ENCODE measurements at places on chromosomes 13 and 19.

- DNase-seq, result no peak
These were observed 5.8 kb downstream of the PPP6R1 start for GRCh38 chr19:55252760-55253663.

DNA sequence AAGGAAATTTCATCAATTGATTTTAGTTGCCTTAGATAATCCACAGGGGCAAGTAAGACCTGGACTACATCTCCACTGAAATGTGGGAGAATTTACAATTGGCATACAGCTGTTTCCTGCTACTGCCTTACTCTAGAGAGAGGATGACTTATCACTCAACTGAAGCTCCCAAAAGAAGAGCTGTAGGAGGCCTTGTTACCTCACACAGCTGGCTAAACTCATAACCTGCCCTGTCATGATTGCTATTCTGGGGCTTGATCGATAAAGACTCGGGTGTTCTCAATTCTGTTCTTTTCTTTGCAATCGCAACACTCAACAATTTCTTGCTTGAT is 1396.4 kb downstream of the EFNB2 start:
- no peak for DNase-seq

- DNase-seq, result no peak
These were observed 14.9 kb upstream of the ZNF91 start for GRCh38 chr19:23410155-23410554.

- no peak for DNase-seq
These were observed 36.8 kb downstream of the INSR start for GRCh38 chr19:7257148-7258040.

- DNase-seq, result no peak
These were observed 836.9 kb upstream of the PCDH9 start for GRCh38 chr13:68066879-68067513.

DNA sequence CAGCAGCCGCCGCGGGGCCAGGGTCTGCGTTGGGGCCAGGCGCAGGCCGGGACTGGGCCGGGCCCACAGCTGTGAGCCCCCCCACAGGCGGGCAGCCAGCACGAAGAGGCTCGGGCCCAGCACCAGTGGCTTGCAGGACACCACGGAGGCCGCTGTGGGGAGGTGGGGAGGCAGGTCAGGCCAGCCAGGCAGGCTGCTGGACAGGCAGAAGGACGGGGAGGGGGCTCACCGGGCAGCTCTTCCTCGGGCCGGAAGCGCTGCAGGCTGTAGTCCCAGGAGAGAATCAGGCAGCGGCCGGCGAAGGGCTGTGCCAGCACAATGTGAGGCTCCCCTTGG is 8.3 kb downstream of the LGI4 start:
- DNase-seq, result no peak

GRCh38 chr13:50584856-50585580 is 258.5 kb downstream of the DLEU7 start:
- no peak for DNase-seq

DNA sequence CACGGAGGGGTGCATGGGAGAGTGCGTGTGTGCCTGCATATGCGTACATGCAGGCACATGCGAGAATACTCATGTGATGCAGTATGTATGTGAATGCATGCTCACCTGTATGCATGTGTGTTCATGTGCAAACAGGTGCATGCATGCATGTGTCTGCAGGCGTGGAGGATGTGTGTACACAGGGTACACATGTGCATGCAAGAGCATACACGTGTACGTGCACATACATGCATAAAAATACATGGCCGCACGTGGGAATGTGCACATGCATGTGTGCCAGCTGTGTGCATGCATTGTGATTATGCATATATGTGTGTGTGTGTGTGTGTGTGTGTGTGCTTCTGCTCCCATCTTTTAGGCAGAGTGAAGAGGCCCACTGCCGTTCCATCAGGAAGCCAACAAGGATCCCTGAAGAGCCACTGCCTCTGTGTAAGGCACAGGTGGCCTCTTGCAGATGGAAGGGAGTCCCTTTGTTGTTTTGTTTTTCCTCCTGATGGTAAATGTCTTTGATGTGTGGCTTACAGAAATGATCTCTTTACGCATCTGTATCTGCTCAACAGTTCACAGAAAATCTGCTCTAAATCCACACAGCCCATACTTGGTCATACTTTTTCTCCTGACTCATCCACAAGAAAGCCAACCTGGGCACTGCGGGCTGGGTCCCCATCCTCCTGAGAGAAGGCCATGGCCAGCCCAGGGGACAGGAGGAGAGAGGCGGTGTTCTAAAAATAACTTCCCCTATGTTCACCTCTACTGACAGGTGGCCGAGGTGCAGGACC is 50.7 kb downstream of the KLF2 start:
- no peak for DNase-seq

- DNase-seq, result no peak
These were observed 235.9 kb downstream of the TSHZ3 start for GRCh38 chr19:31113293-31113692.

DNA sequence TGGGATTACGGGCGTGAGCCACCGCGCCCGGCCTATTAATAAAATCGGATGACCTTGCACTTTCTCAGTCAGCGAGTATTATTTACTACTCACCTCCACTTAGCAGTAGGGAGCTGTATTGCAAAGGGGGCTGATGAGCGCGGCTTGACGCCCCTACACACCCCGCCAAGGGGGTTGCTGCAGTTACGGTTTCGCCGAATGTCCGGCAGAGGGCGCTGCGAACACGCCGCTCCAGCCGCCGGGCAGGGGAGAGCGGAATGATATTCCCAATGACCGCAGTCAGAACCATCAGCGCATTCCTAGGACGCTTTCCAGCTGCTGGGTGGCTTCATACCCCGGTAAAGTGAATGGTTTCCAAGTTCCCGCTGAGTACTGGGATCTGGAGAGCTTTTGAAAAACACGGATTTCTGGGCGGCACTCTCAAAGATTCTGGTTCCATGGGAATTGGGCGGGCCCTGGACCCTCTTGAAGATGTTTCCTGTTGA is 30.0 kb upstream of the TPT1 start:
- DNase-seq, result peak; percentile 26

DNA sequence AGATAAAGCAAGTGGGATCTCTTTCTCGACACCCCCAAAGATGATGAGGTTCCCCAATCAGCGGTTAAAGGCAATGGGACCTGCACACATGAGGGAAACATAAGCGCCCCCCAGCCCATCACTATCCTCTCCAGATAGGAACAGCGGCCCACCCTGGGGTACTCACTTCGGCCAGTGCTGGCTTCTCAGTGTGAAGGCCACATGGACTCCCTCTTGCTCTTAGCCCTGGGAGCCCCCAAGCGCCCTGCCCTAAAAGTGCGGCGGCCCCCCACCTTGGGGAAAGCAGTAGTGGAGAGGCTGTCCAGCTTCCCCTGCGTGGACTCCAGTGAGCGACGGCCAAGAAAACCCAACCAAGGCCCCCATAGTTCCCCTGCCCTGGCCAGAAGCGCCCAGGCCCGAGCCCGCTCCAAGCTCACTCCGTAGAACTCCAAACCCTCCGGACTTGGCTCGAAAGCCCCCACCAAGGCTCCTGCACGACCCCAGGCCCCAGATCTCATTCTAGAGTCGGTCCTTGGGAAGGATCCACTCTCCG is 1.0 kb downstream of the CACNA1A start:
- no peak for DNase-seq

- no peak for DNase-seq
These were observed 37.9 kb upstream of the ATP11A start for GRCh38 chr13:112651750-112652511.

GRCh38 chr19:48171710-48172109 is 1.2 kb downstream of the ZSWIM9 start:
- DNase-seq, result no peak

DNA sequence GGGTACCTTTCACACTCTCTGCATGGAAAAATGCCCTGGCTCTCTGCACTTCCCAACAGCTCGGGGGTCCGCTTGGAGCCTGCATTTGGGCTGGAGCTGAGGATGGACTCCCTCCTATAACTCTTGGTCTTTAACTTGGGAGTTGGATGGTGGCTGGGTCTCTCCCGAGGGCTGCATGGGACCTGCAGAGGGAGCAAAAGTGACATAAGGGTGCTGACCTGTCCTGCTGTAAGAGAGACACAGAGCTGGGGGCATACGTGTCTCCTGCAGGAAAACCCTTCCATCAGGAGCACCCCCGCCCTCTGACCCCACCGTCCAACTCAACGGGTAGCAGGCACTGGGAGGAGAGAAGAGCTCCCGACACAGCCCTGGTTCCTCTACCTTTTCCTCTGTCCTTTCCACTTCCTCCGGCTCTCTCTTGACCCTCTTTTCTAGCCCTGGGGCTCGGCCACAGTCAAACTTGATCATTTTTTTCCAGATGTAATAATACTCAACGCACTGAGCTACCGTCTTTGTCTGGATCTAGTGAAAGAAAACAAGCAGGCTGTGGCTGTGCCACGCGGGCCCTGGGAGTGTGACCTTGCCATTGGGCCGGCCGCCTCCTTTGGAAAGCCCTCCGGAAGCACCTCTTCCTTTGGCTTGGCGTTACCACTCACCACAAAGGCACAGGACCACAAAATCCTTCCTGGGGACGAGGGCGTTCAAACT is 6.8 kb upstream of the NAPA start:
- no peak for DNase-seq

DNA sequence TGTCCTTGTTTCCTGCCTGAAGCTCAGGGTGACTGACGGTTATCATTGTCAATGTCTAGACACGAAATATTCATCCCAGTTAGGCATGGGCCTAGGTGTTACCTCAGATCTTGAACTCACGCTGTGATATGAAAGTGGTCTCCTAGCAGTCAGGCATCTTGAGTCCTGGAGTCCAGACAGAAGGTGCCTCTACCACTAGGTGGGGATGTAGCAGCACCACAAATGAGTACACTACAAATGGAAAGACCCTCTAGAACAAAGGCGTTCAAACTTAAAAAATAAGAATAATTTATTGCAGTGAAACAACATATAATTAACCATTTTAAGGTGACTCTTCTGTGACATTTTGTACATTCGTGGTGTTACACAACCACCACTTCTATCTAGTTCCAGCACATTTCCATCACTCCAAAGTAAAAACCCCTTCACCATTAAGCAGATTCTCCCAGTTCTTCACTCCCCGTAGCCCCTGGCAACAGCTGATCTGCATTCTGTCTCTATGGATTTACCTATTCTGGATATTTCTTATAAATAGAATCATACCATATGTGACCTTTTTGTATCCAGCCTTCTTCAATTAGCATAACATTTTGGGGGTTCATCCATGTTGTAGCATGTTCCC is 11.9 kb upstream of the FRY start:
- DNase-seq, result no peak

DNA sequence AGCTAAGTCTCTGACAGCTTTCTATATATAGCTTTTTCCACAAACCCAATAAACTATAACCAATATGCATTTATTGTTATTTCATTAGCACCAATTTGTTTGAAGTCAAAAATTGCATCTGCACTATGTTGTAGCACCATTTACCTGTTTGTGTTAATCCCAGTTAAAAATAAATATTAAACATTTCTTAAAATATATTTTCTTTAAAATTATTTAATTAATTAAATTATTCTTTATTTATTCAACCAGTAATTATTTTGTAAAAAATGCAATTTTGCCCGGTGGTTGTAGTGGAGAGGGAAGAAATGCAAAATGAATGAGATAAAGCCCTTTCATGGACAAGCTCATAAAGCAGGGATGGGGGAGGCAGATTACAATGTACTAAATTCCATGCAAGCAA is 1257.9 kb downstream of the PCDH17 start:
- DNase-seq, result no peak

GRCh38 chr19:46487802-46488445 is 7.7 kb downstream of the PNMA8B start:
- peak; percentile 65 for DNase-seq

All from stimulated activated CD4-positive, alpha-beta T cell treated with anti-CD3 and anti-CD28 coated beads, TNF-alpha, amount 100 ng/mL, for 4 hours (primary cell).